ENCODE measurements at places on chromosomes 3 and 15.

- no peak for DNase-seq
Measured at GRCh38 chr3:50737193-50737905, 62.6 kb downstream of the DOCK3 start.

DNA sequence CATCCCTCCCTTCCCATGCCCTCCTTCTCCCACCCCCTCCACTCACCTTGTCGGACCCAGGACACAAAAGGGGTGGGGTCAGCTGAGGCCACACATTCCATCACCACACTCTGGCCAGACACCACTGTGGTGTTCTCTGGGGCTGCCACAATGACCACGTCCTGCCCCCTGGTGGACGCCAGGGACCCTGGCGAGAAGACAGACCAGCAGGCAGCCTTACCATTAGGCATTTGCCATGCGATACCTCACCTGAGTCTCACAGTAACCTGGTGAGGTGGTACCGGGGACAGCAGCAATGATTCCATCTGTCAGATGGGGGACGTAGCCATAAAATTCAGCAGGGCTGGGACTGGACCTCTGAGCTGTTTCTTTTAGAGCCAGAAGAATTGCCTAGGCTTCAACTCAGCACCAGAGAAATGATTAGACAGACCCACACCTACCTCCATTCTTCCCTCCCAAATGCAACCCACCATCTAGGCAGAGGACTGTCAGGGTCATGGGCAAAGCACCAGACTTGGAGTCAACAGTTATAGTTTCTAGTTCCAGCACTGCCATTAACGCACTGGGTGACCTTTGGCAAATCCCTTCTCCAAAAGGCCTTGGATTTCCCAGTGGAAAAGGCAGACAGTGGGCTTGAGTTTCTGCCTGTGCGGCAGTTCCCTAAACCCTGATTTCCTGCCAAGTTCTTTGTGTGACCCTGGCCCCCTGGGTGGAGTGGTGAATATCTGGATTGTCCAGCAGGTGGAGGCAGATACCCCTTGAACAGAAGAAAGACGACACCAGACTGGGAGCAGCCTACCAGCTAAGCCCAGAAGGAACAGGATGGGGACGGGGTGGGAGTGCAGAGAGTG is 21.8 kb downstream of the IGDCC4 start:
- peak; percentile 72 for DNase-seq

DNA sequence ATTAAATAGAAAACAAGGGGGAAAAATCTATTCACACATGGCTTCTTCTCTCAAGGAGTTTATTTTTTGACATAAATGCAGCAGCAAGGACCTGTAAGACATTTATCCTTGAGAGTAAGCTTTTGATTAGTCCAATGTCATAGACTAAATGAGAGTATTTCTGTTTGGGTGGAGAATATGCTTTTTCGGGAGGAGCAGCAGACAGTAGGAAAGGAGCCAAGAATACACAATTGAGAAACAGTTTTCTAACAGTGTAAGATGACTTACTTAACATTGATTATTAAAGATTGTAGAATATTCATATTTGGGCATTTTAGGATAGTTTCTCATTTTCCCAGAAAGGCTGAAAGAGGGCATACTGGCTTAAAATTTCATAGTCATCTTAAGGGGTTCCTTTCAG is 65.9 kb upstream of the PAQR5 start:
- DNase-seq = no peak

GRCh38 chr15:55789066-55789660 is 46.2 kb upstream of the PRTG start:
- DNase-seq = peak; percentile 85

GRCh38 chr3:139835830-139836683 is 98.9 kb upstream of the CLSTN2 start:
- DNase-seq = no peak
